MCF 10A (cell line): ENCODE measurements at places on chromosomes 6 and 20.
A peak's percentile ranks its signal among the peaks of the same experiment; 100 is the strongest.

GRCh38 chr6:40910260-40910893, 128.6 kb downstream of the UNC5CL start:
- DNase-seq = no peak

DNA sequence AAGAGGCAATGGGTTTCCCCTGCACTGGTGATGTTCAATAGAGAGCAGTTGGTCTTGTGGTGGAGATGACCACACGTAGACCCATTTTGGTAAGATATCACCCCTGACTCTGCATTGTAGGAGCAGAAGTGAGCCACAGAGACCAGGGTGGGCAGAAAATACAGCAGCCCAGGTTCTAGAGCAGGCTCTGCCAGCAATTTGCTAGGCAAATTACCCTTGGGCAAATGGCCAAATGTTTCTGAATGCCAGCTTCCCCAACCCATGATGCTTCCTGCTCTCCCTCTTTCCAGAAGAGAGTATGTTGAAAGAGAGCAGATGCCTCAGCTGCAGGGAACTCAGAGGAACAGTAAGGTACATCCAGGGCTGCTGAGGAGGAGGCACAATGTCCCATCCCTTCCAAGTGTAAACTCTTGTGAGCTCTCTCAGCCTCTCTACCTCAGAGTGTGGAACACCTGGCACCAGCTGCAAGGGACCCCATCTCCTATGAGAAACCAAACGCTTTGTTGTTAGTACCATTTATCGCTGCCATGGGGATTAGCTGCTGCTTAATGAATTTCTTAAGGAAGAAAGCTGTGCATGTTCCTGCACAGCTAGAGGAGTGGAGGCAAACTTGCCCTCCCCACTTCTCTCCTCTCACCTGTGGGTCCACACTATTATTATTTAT, 317.5 kb upstream of the MOCS1 start:
- no peak for DNase-seq

GRCh38 chr20:9744551-9744950, 94.3 kb downstream of the PAK5 start:
- no peak for DNase-seq

DNA sequence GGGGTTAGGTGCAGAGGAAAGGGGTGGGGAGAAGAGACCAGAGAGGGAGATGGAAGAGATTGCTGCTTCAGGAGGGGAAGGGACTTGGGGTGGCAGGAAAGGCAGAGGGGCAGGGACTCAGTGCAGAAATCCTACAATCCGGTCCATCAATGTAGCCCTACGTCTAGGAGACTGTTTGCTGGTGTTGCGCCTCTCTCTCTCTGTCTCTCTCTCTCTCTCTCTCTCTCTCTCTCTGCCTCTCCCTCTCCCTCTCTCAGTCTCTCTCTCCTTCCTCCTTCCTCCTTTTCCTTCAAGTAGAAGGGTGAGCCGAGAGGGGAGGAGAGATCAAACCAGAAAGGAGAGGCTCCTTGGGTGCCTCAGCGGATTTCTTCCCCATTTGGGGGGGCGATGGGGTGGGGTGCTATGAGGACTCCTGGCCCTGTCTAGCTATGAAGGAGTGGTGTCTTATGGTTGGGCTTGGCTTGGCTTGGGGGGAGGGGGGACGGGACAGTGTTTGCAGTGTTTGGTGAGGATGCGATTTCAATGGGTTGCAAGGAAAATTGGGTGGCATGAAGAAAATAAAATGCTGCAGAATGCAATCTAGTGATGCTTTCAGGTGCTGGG, 181.2 kb downstream of the TBXT start:
- no peak for DNase-seq

- no peak for DNase-seq
These were observed 142.6 kb downstream of the MRPL14 start for GRCh38 chr6:43984442-43985321.

GRCh38 chr6:57113105-57113504, 23.1 kb downstream of the ZNF451 start:
- DNase-seq = no peak

- no peak for DNase-seq
These were observed 269.4 kb upstream of the IRAK1BP1 start for GRCh38 chr6:78597966-78598365.

DNA sequence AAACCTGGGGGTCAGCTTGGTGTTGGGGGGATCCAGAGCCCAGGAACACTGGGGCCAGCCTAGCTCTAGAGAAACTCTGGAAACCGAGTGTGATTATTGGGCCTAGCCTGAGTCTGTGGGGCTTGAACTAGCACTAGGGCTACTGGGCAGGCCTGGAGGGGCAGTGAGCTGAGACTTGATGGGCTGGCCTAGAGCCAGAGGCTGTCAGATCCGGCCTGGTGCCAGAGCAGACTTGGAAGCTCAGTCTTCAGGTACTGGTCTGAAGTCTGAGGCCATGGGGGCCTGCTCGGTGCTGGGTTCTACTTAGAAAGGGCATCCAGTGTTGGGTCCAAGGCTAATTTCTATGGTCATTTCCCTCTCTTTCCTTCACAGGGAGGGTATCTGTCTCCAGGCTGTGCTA, 2.7 kb downstream of the DEFB112 start:
- DNase-seq = no peak

DNA sequence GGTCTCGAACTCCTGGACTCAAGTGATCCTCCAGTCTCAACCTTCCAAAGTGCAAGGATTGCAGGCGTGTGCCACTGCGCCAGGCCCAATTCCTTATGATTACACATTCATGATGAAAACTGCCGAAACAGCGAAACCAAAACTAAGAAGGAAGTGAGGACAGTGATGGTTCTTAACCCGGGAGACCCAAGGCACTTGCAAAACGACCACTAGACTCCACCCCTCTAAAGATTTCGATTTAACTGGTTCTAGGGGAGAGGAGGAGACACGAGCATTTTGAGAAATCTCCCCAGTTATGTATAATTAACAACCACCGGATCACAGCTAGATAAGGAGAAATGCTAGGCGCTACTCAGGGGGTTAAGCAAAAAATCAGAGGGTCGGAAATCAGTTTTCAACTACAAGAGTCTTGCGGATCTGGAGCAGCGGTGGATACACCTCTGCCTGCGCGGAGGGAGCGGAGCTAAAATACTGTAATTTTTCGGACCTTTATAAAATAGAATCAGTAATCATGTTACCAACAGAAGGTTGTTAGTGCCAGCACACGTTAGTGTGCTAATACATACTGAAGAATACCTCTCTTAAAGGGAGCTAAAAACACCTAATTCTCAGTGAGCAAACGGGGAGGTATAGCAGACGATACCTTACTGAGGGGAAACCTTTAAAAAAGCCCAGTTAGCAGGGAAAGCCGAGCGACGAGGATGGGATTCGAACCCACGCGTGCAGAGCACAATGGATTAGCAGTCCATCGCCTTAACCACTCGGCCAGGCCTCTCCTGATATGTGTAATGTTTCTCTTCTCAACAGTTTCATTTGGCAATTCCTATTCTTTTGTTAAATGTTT, 60.0 kb upstream of the BTN3A2 start:
- peak; percentile 66 for DNase-seq

GRCh38 chr6:142850679-142851423, 94.1 kb downstream of the HIVEP2 start:
- no peak for DNase-seq

DNA sequence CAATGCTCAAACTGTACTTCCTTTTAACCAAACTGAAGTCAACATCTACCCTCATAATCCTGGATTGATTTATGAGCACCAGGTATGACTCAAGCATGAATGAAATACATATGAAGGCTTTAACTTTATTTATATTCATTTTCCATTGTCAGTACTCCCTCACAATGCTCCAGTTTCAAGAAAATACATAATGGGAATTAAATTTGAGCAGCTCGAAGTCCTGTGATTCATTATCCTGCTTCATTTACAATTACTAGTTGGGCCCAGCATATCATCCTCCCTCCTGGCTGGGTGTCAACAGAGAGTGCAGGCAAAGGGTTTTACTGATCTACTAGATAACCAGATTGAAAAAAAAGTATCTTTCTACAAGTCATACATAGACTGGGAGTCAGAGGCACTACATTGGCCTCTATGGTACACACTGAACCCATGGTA, 10.1 kb downstream of the SAMHD1 start:
- no peak for DNase-seq
